ENCODE measurements at places on chromosomes 6 and 20.

DNA sequence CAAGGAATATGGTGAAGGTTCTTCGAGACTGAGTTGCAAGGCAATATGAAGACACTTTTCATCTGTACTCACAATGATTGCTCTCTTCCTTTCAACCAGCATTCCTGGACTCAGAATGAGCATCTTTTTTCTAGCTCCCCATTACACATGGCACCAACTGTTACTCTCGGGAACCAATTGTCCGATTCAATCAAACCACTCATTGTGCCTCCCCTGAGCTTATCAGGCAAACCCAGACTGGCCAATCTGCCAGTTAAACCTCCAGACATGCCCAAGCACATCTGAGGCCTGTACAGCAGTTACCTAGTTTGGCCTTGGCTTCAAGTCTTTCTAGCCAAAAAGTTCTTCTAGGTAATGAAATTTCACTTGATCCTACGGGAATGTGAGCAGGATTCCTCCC lies 164.1 kb downstream of the ID4 start:
- DNase-seq = no peak

DNA sequence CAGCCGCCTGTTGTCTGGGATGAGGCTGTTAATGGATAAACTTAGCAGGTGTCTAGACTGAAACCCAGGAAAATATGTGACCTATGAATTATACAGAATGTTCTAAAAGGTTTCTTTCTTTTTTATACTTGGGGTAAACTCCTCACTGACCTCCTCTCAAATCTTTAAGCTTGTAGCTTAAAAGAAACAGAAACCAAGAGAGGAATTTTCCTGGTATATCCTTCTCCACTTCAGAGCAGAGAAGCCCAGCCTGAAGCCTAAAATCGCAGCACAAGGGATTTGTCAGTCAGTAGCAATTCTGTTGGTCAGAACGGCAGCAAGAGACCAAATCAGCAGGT lies 99.4 kb upstream of the RIPOR2 start:
- DNase-seq = no peak

GRCh38 chr20:34240693-34241615 lies at the start of gene ASIP:
ASIP (plus strand) TSS chr20:34241423; CDS start chr20:34260375, 18,952 bp downstream.
- no peak for DNase-seq

- peak; percentile 89 for DNase-seq
Observed at GRCh38 chr6:89952686-89953085, 58.4 kb downstream of the GJA10 start.

GRCh38 chr6:13457577-13457976 lies 29.8 kb downstream of the GFOD1 start:
- DNase-seq = no peak
